ENCODE measurements at places on chromosomes 11 and 22.
A peak's percentile ranks its signal among the peaks of the same experiment; 100 is the strongest.

GRCh38 chr11:97905671-97906070, 1115.1 kb upstream of the CNTN5 start:
- DNase-seq: no peak

GRCh38 chr11:62599901-62600300, 1.8 kb downstream of the MTA2 start:
- no peak for DNase-seq

DNA sequence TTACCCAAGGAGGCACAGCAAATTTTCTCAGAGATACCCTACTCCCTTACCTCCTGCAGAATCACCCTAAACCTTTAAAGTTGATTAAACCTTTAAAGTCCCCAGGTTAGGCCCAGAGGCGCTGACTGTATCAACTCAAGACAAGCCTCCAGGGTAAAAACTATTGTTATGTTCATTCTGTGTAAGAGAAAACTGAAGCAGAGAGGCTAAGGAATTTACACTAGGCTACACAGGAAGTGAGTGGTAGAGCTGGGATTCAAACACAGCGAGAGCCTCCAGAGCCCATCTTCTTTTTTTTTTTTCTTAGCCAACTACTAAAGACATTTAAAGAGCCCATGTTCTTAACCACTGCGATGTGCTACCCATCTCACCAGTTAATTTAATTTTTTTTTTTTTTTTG, 56.3 kb upstream of the GRK3 start:
- DNase-seq: no peak

GRCh38 chr11:32870676-32871075, 21.9 kb upstream of the QSER1 start:
- DNase-seq: peak; percentile 16

DNA sequence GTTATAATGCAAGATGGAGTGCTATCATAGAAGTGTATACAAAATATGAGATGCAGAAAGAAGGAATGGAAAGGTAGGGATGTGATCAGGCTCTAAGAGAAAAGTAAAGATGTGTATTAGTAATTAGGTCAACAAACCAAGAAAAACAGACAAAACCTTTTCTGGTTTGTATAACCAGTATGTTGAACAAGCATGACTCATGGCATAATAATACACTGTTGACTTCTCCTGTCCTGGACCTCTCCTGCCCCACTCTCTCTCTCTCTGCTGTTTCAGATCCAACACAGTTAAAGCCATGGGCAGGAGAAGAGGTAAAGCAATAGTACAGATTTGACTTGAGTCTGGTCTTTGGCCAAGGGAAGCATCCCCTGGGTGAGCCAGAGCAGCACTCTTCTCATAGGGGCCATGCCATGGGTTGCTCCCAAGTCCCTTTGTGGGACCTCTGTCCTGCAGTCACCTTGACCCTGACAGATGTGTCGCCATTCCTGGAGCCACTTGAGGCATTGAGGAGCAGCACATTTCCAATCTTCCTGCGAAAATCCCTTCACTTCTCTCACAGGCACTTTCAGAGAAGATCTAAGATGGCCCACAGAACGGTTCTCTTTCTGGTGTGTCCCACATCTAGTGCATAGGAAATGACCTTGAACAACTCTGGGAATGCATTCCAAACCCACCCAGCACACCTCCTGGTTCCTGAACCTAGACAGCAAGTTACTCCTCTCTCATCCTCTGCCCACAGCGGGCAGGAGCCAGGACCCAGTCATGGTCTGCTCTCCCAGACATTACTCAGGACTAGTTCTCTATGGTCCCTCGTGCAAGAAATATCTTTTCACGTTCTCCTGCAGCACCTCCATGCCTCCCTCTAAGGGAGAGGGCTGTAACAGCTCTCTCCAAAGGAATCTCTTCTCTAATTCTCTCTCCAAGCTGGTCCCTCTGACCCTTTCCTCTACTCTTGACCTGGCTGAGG, 58.2 kb upstream of the PRSS23 start:
- DNase-seq: no peak

- peak; percentile 48 for DNase-seq
Observed at GRCh38 chr11:1844221-1845094, 5.7 kb downstream of the TNNI2 start.

- no peak for DNase-seq
Observed at GRCh38 chr11:123630126-123630608, 24.3 kb downstream of the SCN3B start.

- no peak for DNase-seq
Observed at GRCh38 chr22:45493286-45493771, 9.4 kb upstream of the FBLN1 start.

GRCh38 chr11:75031224-75031753, 42.6 kb downstream of the NEU3 start:
- DNase-seq: no peak

DNA sequence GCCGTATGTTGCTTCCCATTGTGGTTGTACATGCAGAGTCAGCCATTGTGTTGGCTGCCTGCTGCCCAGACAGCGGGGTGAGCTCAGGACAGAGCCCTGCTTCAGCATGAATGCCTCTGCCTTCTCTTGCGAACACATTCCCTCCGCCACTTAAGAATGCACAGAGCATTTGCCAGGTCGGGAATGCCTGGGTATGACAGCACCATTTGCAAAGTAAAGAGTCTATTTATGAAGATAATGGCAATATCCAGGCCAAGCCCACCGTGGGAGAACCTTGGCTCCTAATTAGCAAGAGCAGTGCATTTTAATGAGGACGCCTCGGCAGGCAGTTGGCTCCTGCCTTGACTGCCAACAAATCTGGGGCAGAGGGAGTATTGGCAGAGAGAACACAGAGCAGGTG, 62.5 kb upstream of the SORL1 start:
- DNase-seq: no peak

DNA sequence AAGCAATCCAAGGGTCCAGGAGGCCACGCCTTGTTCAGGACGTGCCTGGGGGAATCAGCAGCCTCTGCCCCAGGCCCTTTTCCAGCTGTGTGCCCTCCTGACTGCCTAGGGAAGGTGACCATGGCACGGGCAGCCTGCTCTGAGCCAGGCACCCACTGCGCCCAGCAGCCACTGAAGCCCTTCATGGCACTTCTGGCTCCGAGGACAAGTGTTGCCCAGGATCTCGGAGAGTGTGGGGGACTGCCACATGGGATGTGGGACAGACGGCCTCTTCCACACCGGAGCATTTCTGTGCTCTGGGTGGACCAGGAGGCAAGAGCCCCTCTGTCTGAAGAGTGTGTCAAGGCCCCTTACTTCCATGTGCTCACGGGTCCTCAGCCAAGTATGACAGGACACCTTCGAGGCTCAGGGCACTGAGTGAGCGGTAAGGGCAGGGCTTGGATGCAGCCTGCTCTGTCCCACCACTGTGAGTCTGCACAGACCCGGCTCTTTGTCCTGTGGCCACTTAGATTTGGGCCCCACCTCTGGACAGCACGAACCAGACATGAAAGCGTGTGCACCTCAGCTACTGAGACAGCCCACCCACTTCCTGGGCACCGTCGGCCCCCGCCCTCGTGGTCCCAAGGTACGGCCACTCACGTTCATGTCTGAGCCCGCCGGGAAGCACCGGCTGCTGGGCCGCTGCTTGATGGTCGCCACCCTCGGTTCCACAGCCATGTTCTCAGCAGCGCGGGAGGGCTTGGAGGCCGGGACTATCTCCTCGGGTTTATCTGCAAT, 93.6 kb downstream of the CTTN start:
- no peak for DNase-seq

DNA sequence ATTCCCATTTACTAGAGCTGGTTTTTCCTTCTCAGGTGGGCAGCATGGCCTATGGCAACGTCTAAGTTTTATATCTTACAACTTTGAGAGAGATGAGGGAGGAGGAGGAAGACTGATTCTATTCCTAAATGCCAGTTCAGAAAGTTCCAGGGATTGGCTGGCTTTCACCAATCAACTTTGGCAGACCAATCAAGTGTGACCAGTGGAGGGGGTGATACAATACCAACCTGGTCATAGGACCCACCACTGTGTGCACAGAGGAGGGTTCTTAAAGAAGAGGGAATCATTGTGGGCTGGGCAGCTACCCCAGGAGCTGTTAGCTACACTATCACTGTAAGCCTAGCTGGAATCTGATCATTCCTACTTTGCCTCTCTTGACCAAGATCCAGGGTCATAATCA, 8.1 kb downstream of the DIXDC1 start:
- DNase-seq: no peak

- DNase-seq: no peak
Observed at GRCh38 chr11:60844870-60845221, 2.9 kb downstream of the CCDC86 start.

GRCh38 chr11:71221821-71222220, 30.6 kb downstream of the SHANK2 start:
- no peak for DNase-seq

DNA sequence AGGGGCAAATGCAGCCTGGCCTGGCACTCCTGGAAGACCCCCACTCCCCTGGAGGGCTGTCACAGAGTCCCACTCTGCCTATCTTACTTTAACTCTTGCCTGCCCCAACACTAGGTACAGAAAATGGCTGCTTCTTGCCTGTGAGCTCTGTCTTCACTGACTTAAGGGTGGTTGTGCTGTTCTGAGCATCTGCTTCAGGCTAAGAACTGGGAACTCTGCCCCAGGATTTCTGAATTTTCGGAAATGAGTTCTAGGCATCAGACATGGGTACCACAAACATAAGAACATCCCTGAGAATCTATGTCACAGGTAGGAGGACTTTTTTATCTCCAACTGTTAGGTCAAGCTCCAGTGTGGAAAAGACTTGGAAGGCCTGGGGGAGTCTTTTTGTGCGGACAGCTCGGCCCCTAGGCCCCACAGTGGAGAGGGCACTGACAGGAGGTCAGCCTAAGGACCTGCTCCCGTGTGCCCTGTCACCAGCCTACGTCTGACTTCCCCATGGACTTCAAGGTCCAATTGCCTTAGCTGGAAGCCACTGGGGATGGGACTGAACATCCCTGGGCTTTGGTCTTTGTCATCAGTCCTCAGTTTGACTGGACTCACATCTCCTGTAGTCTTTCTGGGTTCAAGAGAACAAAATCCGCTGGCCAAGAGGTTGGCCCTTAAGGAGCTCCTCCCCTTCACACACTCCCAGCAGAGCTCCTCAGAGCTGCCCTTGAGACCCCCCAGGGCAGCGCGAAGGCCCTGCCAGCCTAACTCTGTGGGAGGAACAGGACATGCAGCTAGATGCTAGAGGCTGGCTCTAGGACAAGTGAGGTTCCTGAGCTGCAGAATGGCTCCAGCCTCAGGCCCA, 31.9 kb downstream of the PPP2R1B start:
- no peak for DNase-seq

DNA sequence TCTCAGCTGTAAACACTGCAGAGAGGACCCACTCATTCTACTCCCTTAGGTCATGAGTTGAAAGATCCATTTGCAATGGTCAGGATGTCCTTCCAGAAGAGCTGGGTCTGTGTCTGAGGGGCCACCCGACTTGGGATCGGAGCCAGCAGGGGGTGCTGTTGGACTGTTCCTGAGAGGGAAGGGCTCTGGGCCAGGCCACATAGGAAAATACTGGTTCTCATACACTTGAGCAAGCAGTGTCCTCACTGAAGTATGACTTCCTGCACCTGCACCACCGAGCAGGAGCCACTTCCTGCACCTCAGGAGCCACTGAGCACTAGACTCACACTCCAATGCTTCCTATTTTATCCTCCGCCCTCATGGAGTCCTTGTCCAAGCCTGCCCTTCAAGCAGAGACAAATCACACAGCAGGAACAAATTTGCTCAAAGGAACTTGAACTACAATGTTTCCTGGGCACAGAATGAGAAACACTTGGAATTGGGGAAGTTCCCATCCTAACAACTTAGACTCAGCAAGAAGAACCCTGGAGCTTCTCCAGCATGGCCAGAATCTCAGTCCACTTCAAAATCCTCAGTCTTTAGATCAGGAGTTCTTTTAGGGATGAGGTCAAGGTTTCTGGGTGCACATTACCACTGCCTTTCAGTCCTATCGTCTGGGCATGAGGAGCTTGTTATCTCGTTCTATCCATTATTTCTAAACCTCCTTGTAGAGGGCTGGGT, 36.6 kb upstream of the VPREB1 start:
- peak; percentile 81 for DNase-seq

DNA sequence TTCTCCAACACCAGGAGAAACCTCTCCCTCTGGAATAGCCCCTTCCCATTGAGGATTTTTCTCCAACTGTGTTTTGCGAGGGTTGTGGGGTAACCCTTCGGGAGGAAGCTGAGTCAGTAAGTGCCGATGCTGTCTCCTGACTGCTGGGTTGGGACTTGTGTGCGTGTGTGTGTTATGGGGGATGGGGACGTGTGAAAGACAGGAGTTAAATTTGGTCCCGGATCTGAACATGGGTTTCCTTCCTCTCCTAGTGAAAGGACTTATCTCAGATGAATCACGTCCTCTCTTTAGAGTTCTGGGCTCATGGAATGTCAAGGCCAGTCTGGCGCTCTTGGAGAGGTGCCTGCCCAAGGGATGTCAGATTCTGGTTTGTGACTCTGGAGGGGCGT, 33.3 kb downstream of the KIAA1671 start:
- DNase-seq: no peak

DNA sequence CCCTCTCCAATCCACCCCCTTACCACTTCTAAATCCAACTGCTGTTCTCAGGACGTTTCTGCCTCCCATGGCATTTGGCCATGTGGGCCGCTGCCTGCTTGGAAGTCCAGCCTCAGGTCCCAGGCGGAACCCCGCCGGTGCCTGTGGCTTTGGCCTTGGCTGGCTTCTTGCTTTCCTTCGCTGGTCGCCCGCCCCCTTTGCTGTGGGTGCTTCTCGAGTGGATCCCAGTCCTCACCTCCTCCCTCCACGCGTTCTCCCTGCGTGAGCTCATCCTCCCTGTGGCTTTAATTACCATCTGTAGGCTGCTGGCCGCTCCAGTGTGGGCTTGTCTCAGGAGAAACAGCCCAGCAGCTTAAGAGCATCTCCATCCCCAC, 111.7 kb downstream of the NECTIN1 start:
- DNase-seq: no peak

DNA sequence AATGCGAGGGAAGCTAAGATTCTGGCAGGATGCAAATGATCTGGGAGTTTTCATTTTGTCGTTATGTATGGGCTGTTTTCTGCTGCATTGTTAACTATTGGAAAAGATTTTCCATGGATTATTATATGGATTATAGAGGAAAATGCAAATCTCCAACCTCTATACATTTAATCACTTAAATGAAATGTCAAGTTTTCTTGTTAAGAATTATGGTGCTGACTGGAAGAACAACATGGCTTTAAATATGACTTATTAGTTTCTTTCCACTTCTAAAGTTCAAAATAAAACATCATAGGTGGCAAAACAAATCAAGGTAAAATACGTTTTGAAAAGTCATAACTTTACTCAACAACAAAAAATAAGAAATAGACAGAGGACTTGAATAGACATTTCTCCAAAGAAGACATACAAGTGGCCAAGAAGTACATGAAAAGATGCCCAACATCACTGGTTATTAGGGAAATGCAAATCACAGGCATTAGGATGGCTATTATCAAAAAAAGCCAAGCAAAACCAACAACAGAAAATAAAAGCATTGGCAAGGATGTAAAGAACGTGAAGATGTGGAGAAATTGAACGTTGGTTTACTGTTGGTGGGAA, 56.2 kb upstream of the CLDN5 start:
- DNase-seq: no peak

GRCh38 chr22:35892192-35892591, 136.4 kb downstream of the RBFOX2 start:
- no peak for DNase-seq

- no peak for DNase-seq
Observed at GRCh38 chr11:133904818-133905515, 51.8 kb downstream of the IGSF9B start.
